ENCODE measurements at places on chromosomes 3 and 15.

DNA sequence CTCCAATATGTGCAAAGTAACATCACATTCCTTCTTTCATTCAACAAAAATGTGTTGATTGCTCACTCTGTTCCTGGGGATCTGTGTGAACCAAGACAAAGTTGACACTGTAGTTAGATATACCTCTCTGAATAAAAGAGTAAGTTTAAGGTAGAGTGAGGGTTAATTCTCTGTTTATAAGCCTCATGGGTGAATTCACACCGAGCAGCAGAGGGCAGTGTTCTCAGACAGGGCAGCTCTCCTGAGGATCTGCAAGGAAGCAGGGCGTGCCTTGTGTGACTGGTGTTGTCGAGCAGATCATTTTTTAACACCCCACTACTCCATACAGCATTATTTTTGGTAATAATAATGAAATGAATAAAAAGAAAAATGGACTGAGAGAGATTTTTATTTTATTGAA, 34.4 kb downstream of the PAQR9 start:
- peak; percentile 67 for DNase-seq

GRCh38 chr3:148723631-148724030, 25.9 kb downstream of the AGTR1 start:
- DNase-seq: no peak

- no peak for DNase-seq
Observed at GRCh38 chr3:81045976-81046375, 715.5 kb downstream of the GBE1 start.

DNA sequence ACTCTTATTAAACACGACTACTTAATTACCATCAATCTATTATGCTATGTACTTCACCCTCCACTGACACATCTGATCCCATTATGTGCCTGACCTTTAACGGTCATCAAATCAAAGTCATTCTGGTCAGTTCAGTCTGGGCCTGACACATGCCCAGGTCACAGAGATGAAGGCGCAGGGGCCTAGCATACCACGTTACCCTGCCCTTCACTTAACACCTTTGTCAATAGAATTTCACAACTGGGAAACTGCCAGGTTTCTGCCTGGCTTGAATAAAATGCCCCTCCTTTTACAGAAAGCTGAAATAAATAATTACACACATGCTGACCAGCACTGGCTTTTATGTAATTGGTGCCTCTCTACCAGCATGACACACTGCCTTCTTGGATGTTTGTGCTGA, 39.5 kb downstream of the MECOM start:
- DNase-seq: no peak

DNA sequence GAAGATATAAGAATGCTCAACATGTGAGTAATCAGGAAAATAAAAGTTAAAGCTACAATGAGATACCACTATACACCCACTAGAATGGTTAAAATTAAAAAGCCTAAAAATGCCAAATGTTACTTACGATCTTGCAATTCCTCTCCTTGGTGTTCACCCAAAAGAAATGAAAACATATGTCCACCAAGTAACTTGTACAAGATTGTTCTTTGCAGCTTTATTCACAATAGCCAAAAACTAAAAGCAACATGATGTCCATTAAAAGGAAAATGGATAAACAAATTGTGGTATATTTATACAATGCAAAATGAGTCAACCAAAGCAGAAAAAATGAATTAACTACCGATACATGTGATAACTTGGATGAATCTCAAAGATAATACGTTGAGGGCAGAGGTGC, 301.6 kb upstream of the THBS1 start:
- DNase-seq: no peak
